ENCODE measurements at places on chromosomes 16 and 17. TPM values are rescaled to one million over a fixed set of nuclear protein-coding genes. Genes with fewer than 3 reads are reported as not detected.

SLC16A11 gene
- total RNA-seq = 0.30 TPM

GRCh38 chr16:85046931-85047866, 19.6 kb downstream of the KIAA0513 start:
- H3K27ac ChIP-seq = peak overlapping the region; percentile 78
- peaks cover 30% of the 10 kb centered on the region for H3K4me1 ChIP-seq
- H3K36me3 ChIP-seq = peaks cover 1% of the 10 kb centered on the region
- no peaks in the 10 kb centered on the region for H3K27me3 ChIP-seq
- H3K4me3 ChIP-seq = peak overlapping the region; percentile 60

DNA sequence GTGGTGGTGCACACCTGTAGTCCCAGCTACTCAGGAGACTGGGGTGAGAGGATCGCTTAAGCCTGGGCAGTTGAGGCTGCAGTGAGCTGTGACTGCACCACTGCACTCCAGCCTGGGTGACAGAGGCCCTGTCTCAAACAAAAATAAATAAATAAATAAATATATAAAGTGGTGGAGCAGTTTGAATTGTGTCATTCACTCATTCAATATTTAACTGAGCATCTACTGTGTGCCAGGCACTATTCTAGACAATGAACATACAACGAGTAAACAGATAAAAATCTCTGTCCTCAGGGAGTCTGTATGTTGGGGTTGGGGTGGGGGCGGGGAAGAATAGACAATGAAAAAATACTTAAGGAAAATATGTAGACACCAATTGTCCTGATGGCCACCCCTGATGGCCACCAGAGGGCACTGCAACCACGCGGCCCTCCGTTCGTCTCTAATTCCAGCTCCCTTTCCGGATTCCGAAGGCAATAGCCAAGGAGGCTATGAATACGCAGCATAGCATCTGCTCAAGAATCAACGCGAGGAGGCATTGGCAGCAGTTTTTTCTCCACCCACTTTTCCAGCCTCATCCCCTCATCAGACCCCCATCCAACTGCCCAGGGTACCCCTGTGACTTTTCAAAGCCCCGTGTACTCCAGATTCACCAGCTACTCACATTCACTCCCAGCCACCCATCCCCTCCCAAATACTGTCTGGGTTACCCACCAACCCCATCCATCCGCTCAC, 21.4 kb downstream of the QPRT start:
- peak; percentile 84 for DNase-seq
- H3K27me3 ChIP-seq = no peaks in the 10 kb centered on the region
- H3K36me3 ChIP-seq = no peaks in the 10 kb centered on the region
- peaks cover 29% of the 10 kb centered on the region for H3K4me1 ChIP-seq

DNA sequence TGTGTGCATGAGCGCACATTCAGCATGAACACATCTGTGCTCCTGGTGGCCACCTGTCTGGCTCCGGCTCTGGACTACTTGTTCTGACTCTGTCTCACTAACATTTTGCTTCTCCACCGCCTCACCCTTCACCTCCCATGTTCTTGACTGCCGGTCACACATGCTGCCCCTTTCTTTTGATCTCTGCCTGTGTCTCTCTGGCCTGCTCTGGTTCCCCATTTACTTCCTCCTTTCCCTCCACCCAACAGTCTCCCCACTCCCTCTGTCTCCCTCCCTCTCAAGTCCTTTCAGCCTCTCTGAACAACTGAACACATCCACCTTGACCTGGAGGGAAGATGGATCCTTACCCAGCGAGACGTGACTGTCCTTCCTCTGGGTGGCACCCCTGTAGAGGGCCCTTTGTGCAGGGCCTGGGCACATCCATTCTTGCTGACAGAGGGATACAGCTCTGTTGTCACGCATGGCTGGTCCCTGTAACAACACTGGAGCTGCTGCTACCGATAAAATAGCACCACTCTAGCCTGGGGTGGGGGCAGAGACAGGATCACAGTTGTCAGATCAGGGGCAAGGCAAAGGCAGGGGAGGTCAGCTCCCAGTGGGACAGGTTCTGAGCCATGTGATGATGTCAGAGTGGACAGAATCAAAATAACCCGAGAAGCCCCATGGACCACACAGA, 11.0 kb downstream of the ZSCAN32 start:
- no peaks in the 10 kb centered on the region for H3K27me3 ChIP-seq
- H3K4me3 ChIP-seq = no peak overlapping the region
- H3K27ac ChIP-seq = no peak overlapping the region
- no peak for DNase-seq
- peaks cover 84% of the 10 kb centered on the region for H3K36me3 ChIP-seq
- peaks cover 6% of the 10 kb centered on the region for H3K4me1 ChIP-seq

GRCh38 chr17:13070732-13071131, 52.9 kb upstream of the ELAC2 start:
- H3K27ac ChIP-seq = no peak overlapping the region
- no peaks in the 10 kb centered on the region for H3K4me1 ChIP-seq
- H3K36me3 ChIP-seq = no peaks in the 10 kb centered on the region
- no peak for DNase-seq
- H3K27me3 ChIP-seq = peaks cover 8% of the 10 kb centered on the region

- no peaks in the 10 kb centered on the region for H3K36me3 ChIP-seq
- DNase-seq = no peak
- H3K4me3 ChIP-seq = no peak overlapping the region
- peaks cover 13% of the 10 kb centered on the region for H3K27me3 ChIP-seq
- H3K4me1 ChIP-seq = no peaks in the 10 kb centered on the region
Measured at GRCh38 chr17:77526728-77527350, 386.1 kb downstream of the SEC14L1 start.

All from activated naive CD4-positive, alpha-beta T cell treated with anti-CD3 and anti-CD28 coated beads for 36 hours (primary cell).